Esophagus squamous epithelium (tissue), 5 donors: ENCODE measurements at places on chromosomes 3 and 15.
A peak's percentile ranks its signal among the peaks of the same experiment; 100 is the strongest.

DNA sequence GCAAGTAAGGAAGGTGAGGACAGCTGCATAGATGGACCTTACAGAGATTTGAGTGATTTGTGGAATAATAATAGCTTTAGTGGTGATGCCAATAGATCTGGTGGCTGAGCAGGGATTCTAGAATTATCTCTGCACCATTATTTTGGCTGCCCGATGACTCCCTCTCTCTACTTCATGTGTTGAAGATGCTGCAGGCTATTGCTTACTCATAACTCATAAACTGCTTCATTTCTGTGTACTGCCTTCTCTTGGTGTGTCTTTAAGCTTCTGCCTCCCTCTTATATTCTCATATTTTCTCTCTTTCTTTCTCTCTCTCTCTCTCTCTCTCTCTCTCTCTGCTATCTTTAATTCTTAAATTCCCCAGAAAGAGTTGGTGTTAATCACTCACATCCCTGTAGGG lies 256.0 kb upstream of the TRIM42 start:
- no peak for DNase-seq

DNA sequence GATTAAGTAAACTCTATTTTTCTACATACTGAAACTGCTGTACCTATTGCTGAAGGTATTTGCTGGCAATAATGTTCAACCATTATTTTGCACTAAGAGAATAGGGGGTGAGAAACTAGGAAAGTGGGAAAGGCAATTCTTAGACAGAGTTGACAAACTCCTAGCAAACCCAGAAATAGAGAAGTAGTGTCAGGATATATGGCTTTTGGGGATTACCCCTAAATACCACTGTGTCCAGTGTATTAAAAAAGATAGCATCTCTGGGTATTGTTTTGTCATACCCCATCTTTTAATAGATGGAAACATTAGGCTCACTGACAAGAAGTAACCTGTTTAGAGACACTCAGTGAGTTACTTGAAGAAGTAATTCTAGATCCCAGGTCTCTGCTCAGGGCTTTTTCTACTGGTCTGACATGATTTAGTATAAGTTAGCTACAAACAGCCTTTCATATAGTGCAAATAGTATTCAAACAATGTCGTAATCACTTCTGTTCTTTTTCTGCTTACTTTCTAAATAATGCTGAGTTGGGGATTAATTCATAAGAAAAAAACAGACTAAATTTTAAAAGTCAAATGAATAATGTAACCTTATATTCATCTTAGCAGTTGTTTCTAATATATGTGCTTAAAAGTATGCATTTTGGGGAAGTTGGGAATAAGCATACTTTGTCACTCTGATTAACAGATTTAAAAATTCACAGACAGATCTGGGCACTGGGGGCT lies 107.2 kb downstream of the IL1RAP start:
- no peak for DNase-seq

GRCh38 chr15:75751116-75751875 lies 38.6 kb upstream of the CSPG4 start:
- DNase-seq: no peak

GRCh38 chr3:126546013-126546412 lies 12.7 kb downstream of the C3orf22 start:
- no peak for DNase-seq

- no peak for DNase-seq
These were observed 99.0 kb downstream of the TMCC1 start for GRCh38 chr3:129794311-129795185.

- DNase-seq: no peak
These were observed 37.3 kb upstream of the TEX9 start for GRCh38 chr15:56327721-56328502.

DNA sequence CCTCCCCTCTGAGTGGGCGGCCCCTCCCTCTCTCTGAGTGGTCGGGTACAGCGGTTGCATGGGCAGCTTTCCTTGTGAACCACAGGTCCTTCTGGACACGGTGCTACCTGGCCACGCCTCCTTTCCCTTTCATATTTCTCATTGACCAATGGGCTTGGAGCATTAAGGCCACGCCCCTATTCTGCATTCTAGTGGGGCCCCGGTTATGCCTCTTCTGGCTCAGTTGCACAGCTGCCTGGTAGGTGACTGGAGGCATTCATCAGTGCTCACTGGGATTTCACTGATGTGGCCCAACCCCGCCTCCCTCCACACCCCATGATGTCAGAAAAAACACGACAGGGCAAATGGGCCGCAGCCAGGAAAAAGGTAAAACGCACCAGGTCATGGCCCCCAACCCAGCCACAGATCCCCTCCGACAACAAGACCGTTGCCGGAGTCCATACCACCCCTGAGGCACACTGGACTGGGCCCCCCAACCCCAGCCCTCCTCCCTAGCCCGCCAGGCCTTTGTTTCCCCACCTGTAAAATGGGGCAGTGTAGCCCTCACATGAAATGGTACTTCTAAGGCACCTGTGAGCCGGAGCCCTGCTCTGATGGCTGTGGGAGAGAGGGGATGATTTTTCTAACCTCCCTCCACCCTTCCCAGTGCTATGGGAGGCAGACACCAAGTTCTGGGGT lies 26.3 kb downstream of the NGRN start:
- DNase-seq: no peak

- DNase-seq: no peak
These were observed 326.6 kb downstream of the MAGI1 start for GRCh38 chr3:65712140-65712539.

- no peak for DNase-seq
These were observed at the start of gene HTR3D for GRCh38 chr3:184031187-184031792. Gene HTR3D (plus strand): TSS chr3:184031742. CDS start chr3:184031742, 0 bp downstream.

- no peak for DNase-seq
These were observed 25.4 kb downstream of the CYP8B1 start for GRCh38 chr3:42850263-42850662.

GRCh38 chr15:90598031-90598577 lies 68.4 kb downstream of the CRTC3 start:
- peak; percentile 4 for DNase-seq

GRCh38 chr15:75864213-75865059 lies 21.2 kb downstream of the UBE2Q2 start:
- DNase-seq: no peak

- no peak for DNase-seq
These were observed 335.1 kb downstream of the SV2B start for GRCh38 chr15:91435113-91435512.

GRCh38 chr3:21017115-21017852 lies 733.7 kb downstream of the ZNF385D start:
- DNase-seq: no peak

- DNase-seq: no peak
These were observed 642.8 kb upstream of the NR2F2 start for GRCh38 chr15:95687686-95688085.

- no peak for DNase-seq
These were observed 92.3 kb downstream of the ATP10A start for GRCh38 chr15:25770618-25771337.

DNA sequence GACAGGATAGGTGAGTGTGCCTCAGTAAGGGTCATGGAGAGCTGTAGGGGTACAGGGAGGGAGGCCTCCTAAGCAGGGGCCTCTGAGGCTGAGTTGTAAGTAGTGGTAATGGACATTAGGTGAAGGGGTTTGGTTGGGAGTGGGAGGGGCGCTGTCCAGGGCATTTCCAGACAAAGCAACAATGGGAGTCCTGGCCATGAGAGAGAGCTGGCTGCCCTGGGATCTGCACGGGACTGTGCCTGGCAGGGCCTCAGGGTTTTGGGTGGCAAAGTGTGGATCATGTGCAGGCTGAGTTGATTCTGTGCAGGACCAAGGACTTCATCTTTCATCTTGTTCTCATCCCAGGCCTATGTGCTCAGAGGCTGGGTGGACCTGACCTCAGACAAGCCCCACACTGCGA lies 4.6 kb downstream of the TTC21A start:
- no peak for DNase-seq

DNA sequence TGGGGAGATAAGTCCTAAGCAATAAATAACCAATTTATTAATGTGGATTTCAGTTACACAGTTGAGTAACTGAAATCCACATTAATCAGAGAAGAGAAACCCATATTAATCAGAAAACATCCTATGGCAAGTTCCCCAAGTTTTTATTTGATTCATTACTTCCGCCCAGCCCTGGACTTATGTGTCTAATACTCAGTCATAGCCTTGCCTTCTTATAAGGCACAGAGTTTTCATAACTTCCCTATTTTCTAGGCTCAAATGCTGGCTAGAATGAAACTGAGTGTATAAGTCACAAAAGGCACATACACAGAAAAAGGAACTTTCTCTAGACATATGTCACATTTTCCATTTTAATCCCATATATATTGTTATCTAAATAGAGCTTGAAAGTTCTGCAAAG lies 28.8 kb downstream of the CD47 start:
- DNase-seq: no peak

- no peak for DNase-seq
These were observed 22.0 kb downstream of the UQCC5 start for GRCh38 chr3:52558436-52558835.

DNA sequence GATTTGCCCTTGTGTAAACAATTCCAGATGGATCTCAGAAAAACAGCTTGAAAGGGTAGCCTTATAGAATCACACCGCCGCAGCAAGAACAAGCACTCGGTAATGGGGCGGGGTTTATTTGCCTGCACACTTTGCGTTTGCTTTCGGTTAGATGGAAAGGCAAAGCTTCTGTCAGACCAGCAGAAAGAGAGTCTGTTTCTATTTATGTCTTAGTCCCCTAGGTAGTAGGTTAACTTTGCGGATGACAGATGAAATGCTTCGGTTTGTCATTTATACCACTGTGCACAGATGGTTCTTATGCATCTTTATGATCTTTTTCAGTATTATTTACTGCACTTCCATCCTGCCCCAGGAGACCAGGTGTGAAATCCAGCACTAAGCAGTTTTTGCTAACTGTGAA lies 62.2 kb downstream of the PYDC2 start:
- no peak for DNase-seq

DNA sequence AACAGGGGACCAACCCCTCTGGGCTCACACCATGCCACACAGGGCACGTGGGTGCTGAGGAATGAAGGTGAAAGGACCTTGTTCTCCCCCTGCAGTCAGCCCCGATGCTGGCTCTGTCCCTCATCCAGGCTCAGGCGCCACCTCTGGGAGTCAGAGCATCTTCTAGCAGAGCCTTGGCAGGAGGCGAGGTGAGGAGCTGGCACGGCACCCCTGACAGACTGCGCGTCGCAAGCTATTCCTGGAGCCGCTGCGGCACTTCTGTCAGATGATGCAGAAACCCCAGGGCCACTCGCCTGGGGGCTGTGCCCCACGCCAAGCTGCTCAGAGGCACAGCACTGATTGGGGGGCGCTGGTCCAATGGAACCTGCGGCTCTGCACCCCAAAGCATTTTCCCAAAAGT lies 62.0 kb downstream of the MGLL start:
- no peak for DNase-seq

DNA sequence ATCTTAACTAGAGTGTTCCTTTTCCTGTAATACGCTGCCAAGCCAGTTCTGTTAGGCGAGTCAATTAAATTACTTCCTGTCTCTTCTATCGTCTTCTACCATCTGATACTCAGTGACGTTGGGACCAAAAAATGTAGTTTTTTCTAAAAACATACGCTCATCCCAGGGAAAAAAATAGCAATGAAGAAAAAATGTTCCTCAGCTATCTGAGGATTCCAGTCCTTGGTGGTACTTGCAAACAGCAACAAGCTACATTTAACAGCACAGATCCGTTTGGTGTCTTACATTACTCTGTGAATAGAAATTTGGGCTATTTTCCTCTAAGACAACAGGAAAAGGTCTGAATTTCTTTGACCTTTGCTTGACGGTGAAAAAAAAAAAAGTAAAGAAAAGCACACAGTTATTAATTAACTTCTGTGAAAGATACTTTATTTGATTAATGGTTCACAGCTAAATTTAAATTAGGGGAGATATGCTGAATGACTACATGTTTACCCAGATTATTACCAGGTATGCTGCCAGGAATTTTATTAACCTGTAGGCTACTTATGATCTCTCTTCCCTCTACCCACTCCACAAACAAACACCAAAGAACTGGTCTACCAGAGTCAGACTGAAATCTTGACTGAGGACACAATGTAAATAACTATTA lies 254.4 kb upstream of the ZPLD1 start:
- DNase-seq: no peak

DNA sequence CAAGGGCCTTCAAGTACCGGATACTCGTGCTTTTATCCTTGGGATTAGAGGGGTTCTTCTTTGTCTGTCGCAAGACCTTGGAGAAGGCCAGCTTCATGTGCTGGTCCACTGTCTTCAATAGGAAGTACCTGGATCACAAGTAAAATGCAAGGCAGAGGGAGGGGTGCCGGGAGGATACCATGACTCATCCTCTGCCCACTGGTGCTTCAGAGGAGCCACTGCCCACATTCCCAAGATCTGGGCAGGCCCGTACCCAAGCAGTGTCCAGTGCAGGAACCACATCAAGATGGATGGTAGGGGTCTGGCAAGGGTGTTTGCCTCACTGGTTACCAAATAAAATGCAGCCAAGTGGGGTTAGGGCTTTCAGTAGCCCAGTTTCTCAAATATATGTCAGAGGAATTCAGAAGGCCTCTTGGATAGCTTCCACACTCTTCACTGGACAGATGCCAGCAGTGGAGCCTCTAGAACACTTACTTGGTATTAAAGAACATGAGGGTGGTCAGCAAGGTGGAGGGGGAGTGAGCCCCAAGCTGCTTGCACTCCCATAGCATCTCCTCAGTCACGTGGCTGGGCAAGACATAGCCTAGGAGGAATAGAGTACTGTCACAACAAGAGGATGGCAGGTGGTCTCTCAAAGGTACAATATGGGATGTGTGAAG lies 3.6 kb upstream of the IMPDH2 start:
- no peak for DNase-seq

GRCh38 chr3:72266016-72266370 lies 481.0 kb upstream of the PROK2 start:
- DNase-seq: no peak

- no peak for DNase-seq
These were observed 213.0 kb upstream of the ROBO2 start for GRCh38 chr3:76826861-76827260.

- no peak for DNase-seq
These were observed 25.6 kb downstream of the GYG1 start for GRCh38 chr3:149016669-149017541.

- no peak for DNase-seq
These were observed 118.4 kb upstream of the TMC3 start for GRCh38 chr15:81492331-81492968.
